Activated CD4-positive, alpha-beta T cell treated with anti-CD3 and anti-CD28 coated beads for 1 hour (primary cell): ENCODE measurements at places on chromosomes 16 and 17.

DNA sequence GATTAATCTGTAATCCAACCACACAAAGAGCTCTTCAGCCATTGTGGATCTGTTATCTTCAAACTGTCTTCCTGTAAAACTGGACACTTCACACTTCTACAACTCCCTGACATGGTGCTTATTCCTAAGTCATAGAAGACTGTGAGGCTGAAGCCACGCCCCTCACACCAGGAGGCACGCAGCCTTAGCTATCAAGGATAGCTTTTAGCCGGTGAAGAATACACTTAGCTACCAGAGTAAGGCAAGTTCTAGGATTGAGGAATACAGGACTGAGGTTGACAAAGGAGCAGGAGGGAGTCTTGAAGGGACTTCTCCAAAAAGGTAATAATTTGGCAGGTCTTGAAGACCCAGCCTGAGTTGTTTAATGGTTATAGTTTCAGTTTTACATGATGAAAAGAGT is 79.8 kb upstream of the GAS7 start:
- DNase-seq, result no peak

GRCh38 chr17:6643451-6644125 is 2.7 kb downstream of the TXNDC17 start:
- DNase-seq, result no peak

- no peak for DNase-seq
These were observed 44.0 kb downstream of the NLK start for GRCh38 chr17:28086519-28086918.

GRCh38 chr17:35390663-35391062 is 17.2 kb upstream of the SLFN11 start:
- DNase-seq, result no peak

DNA sequence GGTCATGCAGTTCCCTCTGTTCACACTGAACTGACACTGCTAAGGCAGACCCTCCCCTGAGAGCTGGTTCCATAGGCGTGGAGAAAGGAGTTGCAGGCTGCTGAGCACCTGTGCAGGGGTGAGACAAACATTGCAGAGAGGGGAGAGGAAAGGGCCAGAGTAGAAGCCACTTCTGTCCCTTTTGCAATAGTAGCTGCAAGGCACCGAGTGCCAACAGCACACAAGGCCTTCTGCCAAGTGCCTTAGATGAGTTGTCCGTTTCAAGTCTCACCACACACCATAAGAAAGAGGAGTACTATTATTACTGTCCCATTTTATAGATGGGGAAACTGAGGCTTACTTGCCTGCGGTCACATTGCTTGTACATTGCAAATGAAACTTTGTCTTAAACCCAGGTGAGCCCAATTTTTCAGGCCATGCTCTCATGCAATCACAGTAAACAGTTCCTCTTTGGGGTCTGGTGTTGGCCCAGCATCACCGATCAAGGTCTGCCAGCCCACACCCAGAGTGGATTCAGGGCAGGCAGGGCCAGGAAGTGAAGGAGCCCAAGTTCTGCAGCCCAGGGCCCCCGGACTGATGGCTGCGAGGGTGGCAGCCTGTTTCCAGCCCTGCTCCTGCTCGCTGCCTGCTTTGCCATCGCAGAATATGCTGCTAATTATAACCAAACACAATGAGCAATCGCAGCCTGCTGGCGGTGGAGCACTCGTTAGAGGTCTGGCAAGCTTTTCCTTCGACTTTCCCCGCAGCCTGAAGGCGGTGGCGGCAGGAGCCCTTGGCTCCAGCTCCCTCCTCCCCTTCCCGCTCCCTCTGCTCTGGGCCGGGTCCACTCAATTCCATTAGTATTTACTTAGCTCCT is 36.8 kb upstream of the DYNLL2 start:
- DNase-seq, result no peak

GRCh38 chr16:14003074-14003570 is 68.0 kb upstream of the MRTFB start:
- DNase-seq, result no peak

- DNase-seq, result no peak
These were observed 27.2 kb downstream of the ABCC3 start for GRCh38 chr17:50661795-50662391.

- no peak for DNase-seq
These were observed 689.2 kb downstream of the WWOX start for GRCh38 chr16:78788696-78789095.

DNA sequence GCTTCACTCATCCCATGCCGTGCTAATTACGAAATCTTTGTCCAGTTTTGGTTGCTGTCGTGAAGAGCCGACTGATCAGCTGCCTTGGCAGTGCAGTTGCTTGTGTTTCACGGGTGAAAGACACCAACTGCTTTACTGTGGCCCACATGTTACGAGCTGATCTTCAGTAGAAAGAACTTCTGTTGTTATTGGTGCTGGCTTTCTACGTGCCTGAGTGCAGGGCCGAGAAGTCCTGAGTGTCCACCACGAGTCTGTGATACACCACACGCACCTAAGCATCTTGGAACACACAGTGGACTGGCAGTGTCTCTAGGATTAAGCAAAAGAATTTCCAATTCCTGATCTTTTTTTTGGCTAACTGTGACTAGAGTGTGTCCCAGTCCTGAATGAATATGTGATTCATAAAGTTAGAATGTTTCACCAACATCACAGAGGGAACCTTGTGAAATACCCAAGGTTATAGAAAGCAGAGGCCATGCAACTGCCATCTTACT is 70.4 kb upstream of the CLEC18A start:
- DNase-seq, result no peak

GRCh38 chr17:80261159-80261894 is 675 bp downstream of the RNF213 start:
- DNase-seq, result peak; percentile 57

DNA sequence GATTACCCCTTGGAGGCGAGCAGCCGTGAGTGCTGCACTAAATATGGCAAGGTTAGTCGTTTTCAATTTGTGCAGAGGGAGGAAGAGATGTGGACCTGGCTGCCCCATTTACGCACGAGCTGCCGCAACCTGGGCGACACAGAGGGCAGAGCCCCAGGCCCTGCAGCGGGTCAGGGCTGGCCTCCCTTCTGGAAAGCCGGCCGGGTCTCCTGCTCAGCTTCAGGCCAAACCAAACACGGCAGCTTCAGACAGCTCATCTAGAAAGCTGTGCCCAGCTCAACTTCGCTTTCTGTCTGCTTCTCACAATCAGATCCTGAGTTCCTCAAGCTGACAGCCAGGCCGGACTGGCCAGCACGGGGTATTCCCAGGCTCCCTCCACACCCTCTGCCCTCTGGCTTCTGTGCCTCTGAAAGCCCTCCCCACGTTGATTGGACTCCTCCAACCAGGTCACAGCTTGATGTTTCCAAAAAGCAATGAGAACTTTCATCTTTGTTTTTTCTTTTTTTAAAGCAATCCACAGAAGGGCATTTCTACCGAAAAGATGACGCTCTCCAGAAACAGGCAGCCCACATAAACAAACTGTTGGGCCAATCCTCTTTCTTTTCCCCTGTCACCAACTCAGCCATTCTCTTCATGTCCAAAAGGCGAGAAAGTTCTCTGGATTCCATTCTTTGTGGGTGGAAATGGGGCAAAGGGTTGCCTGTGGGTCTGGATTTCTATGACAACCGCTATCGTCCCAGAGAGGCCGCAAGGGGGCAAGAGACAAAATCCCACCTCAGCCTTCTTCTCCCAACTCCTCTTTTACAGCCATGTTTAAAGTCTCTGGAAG is 189.0 kb downstream of the ZFHX3 start:
- DNase-seq, result no peak

DNA sequence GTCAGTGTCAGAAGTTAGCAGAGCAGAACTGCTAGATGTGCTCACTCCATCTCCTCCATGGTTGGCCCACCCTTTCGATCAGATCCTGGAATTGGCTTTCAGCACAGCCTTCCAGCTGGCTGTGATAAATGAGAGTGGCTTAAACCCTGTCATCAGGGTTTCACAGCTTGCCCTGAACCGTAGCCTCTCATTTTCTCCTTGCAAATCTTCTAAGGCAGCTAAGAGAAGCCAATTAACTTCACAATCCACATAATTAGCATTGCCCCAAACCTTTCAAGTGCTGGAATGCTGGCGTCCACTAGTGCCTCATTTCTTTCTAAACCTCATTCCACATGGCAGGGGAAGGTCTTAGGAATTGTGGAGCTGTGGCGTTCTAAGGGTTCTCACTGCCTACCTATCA is 21.7 kb downstream of the MILR1 start:
- no peak for DNase-seq

GRCh38 chr17:79836972-79837887 is 2.0 kb downstream of the CBX4 start:
- DNase-seq, result no peak

GRCh38 chr16:67246756-67247191 is 507 bp downstream of the FHOD1 start:
- peak; percentile 27 for DNase-seq

- no peak for DNase-seq
These were observed 23.2 kb downstream of the VPS53 start for GRCh38 chr17:691423-691822.

GRCh38 chr16:23048164-23048563 is 101.1 kb downstream of the USP31 start:
- DNase-seq, result no peak

DNA sequence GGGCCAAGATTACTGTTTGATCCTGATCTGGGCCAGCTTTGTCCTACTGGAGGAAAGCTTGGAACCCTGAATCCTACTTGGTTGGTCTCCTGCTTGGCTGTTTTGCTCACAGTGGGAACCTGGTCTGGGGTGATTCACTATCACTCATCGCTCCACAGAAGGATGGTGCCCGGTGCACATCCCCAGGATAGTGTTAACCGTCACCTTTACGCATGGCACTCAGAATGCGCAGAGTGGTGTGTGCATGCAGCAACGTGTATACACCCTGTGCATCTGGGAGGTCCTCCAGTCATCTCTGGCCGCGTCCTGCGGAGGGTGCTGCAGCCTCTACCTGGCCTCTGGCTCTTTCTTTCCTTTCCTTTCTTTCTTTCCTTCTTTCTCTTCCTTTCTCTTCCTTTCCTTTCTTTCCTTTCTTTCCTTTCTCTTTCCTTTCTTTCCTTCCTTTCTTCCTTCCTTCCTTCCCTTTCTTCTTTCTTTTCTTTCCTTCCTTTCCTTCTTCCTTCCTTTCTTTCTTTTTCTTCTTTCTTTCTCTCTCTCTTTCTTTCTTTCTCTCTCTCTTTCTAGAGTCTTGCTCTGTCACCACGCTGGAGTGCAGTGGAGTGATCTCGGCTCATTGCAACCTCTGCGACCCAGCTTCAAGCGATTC is 13.1 kb downstream of the SOCS3 start:
- no peak for DNase-seq

DNA sequence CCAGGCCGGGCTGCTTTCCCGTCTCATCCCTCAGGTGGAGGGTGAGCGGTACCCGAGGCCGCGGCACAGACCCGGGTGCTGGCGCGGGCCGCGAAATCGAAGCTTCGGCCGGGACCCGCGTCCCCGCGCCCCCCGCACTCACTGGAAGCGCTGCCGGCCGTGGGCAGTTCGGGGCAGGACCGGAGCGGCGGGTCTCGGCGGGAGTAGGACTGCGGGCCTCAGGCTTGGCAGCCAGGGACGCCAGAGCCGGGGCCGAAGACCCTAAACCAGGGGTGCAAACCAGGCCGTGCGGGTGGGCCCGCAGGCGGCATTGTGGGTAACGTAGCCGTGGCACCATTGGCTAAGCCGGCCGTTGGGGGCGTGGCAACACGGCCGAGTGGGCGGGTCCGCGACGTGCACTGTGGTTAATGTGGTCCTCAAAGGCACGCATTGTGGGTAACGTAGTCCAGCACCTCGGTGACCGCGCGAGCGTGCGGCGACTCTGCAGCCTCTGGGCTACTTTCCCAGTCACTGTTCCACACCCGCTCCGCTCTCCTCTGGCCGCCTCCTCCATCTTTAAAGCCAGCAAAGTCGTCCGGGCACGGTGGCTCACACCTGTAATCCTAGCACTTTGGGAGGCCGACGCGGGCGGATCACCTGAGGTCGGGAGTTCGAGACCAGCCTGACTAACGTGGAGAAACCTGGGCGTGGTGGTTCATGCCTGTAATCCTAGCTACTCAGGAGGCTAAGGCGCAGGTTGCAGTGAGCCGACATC is at the start of gene ZNF500:
ZNF500 (minus strand) TSS at position 288 of the 754 bp plus-strand sequence. CDS start 1,184 bp downstream, outside the sequence.
- peak; percentile 93 for DNase-seq

- no peak for DNase-seq
These were observed 54.6 kb downstream of the GPRC5B start for GRCh38 chr16:19829844-19830692.

GRCh38 chr16:9351841-9352434 is 260.5 kb downstream of the HAPSTR1 start:
- DNase-seq, result no peak

DNA sequence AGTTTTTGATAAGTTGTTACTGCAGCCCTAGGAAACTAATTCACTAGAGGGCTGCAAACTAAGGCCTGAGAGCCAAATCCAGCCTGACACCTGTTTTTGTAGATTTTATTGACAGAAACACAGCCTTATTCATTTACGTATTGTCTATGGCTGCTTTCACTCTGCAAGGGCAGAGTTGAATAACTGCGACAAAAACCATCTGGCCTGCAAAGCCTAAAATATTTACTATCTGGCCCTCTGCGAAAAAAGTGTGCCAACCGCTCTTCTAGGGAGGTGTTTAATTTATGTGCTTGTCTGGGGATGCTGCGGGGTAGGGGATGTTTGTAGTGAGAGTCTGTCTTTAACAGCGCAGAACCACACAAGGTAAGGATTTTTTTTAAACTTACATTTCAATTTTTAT is 165.0 kb upstream of the RBFOX1 start:
- DNase-seq, result no peak

DNA sequence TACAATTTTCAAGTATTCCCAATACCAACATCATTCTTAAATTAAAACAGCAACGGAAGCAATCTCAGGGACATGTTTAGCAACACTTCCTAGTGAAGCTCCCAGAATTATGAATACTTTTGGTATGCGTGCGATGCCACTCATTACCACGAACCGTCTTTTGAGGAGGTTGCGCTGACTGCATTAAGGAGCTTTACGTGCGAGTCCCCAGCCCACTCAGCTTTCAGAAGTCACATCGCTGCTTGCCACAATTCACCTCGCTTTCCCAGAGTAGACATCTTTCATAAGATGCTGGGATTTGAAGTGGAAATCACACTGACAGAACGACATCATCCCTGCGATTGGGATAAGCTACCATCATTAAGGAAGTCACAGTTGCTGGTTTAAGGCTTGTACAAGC is 441.6 kb upstream of the HSBP1 start:
- DNase-seq, result no peak

- DNase-seq, result no peak
These were observed 4.9 kb downstream of the MYLK3 start for GRCh38 chr16:46743232-46743719.

DNA sequence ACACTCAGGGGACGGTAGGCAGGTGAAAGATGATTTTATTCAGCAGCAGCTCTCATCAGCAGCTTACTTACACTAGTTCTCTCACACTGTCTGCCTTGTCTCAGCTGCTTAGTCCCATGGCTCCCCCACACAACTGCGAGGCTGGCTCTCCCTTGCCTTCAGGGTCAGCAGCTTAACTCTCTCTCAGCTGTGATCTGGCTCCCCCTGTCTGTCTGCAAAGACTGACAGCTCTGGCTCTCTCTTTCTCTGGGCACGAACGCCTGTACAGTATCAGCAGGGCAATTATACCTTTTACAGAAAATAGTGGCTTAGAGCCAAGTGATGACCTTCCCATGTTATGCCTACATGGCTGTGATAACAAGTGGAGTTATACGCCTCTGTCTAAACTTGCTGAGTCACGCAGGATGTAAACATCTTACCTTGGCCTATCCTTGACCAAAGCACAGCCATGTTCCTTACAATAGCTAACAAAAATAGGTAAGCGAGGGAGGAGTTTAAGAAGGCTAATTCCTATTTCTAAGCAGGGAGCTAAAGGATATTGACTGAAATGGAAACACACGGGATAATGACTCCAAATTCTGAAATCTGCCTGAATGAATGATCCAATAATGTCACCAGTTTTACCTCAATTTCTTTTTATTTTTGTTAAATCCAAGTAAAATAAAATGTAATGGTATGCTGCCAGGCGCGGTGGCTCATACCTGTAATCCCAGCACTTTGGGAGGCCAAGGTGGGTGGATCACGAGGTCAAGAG is 1.1 kb upstream of the NDUFAB1 start:
- DNase-seq, result no peak
